ENCODE measurements at places on chromosomes 5 and 9. TPM values are rescaled to one million over a fixed set of nuclear protein-coding genes. Genes with fewer than 3 reads are reported as not detected.

IZUMO3 gene
- not detected for total RNA-seq

RANBP3L gene
- total RNA-seq = not detected

DNA sequence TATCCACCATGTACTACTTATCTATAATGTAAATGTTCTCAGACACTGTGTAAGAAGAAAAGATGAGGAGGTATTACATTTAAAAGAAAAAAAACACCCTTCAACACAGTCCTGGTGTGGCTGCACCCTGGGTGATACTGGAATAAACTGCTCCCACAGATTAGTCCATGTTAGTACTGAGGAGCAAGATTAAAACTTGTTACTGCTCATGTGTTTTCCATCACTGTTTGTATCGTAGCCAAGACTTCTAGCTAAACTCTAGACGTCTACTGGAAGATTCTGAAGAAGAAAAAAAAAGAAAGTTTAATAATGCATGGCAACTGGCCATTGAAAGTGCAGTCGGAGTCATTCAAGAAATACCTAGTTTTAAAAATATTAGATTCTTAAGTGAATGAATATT is at the start of gene ASPN:
ASPN (minus strand) TSS at position 178 of the 400 bp plus-strand sequence.
- no peak within 1 kb of the TSS for H3K4me3 ChIP-seq
- H3K27ac ChIP-seq = no peak within 1 kb of the TSS
- no peaks in the 10 kb centered on the region for H3K36me3 ChIP-seq
- H3K27me3 ChIP-seq = no peaks in the 10 kb centered on the region
- no peaks in the 10 kb centered on the region for H3K4me1 ChIP-seq
- DNase-seq = no peak

- H3K27me3 ChIP-seq = no peaks in the 10 kb centered on the region
- H3K36me3 ChIP-seq = no peaks in the 10 kb centered on the region
- no peak overlapping the region for H3K27ac ChIP-seq
- H3K4me1 ChIP-seq = no peaks in the 10 kb centered on the region
- DNase-seq = no peak
Observed at GRCh38 chr9:14242150-14242805, 71.7 kb downstream of the NFIB start.

GRCh38 chr5:112514111-112514510 is 95.0 kb upstream of the EPB41L4A start:
- H3K27me3 ChIP-seq = no peaks in the 10 kb centered on the region
- no peak overlapping the region for H3K27ac ChIP-seq
- no peak for DNase-seq
- H3K36me3 ChIP-seq = no peaks in the 10 kb centered on the region

All from CD4-positive, alpha-beta memory T cell (primary cell).